K562 (cell line): ENCODE measurements at places on chromosomes 6 and 20. TPM values are rescaled to one million over a fixed set of nuclear protein-coding genes. Genes with fewer than 3 reads are reported as not detected.
A peak's percentile ranks its signal among the peaks of the same experiment; 100 is the strongest.

SLC24A3 gene
- total RNA-seq, result not detected in 2 replicates

ADGRF5 gene
- 0.07 and 0.22 TPM in 2 replicates for total RNA-seq

DNA sequence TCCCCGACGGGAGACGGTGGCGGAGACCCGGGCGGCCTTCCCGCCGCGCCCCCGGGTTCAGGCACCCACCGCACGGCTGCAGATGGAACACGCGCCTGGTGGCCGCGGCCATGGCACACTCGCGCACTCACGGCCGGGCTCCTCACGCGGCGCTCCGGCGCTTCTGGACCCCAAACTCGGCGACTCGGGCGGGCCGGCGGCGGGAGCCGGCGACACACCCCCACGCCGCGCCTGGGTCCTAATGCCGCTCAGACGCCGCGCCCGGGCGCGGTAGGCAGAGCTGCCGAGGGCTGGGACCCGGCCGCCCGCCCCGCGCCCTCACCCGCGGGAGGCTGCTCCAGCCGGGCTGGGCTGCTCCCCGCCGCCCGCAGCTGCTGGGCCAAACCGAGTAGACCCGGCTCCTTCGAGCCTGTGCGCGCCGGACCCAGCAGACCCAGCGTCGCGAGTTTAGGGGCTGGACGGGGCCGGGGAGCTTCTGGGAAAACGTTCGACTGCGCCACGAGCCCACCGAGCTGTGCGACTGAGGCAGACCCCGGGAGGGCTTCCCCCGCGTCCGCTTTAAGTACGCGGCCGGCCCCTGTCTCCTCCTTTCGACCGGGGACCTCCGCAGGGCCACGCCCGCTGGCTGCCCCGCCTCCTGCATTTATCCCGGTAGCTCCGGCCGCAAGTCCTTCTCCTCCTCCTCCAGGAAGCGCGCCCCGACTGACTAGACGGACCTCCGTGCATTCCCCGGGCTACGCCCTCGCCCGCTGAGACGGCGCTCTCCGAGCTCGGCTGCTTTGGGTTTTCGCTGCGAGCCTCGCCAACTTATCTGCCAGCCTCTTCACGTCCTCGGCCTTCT, at the start of gene SLC4A11:
Gene SLC4A11, minus strand, starts transcription at position 165 of the 841 bp plus-strand sequence. Its CDS starts 53 bp downstream, at position 112.
- DNase-seq, result peak; percentile 74

- DNase-seq, result no peak
Observed at GRCh38 chr6:158500016-158500735, 59.7 kb upstream of the TMEM181 start.

DNA sequence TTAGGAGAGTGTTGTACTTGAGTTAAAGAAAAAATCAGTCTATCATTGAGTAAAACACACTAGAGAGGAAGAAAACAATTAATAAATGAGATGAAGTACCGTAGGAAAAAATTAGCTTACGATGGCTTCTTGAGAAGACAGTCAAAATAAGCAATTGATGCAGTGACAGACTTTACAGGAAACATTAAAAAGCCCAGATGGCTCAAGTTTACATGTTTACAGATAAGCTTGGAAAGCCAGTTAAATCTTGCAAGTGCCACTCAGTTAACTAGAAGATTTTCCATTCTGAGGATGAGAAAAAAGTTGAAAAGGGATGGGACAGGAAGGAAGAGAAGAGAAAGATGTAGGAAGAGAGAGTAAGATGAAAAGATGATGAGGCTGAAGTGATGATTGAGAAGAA, 288.8 kb upstream of the FERMT1 start:
- DNase-seq, result no peak

- DNase-seq, result no peak
Observed at GRCh38 chr20:53698371-53698978, 104.8 kb upstream of the ZNF217 start.

DNA sequence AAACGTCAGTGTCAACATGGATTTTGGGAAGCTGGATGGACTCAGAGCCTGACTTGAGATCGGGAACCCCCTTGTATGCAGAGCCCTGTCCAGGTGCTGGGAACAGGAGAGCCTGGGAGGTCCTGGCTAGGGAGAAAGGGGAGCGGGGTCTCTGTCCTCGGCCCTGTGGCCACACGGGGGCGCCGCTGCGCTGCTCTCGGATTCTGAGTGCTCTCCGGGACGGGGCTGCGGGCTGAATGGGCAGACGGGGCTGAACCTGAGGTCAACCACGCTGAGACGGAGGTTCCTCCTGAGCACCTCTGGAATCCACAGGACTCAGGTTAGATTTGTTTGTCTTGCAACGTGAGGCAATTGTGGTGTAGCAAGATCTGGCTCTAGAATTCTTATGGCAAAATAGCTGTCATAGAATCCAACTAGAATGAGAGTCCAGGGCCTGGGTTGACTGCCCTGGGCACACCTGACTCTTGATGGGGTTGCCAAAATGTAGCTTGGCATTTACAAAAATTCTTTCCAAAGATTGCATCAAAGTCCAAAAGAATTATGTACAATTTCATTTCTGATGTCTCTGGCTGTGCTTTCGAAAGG, 20.6 kb upstream of the HLA-F start:
- peak; percentile 82 for DNase-seq

- no peak for DNase-seq
Observed at GRCh38 chr6:31575952-31576685, 754 bp downstream of the TNF start.
